ENCODE measurements at places on chromosomes 11 and 22. TPM values are rescaled to one million over a fixed set of nuclear protein-coding genes. Genes with fewer than 3 reads are reported as not detected.

Gene RAB36
- 4.8 TPM for total RNA-seq

Gene AMPD3
- 7.2 TPM for total RNA-seq

Gene MIAT
- 1.5 TPM for total RNA-seq

Gene BBOX1
- not detected for total RNA-seq

Gene SEC14L6
- 1.4 TPM for total RNA-seq

Gene KRTAP5-11
- total RNA-seq = not detected

Data from uterine smooth muscle cell (primary cell).